ENCODE measurements at places on chromosomes 6 and 20.

- no peak for DNase-seq
Measured at GRCh38 chr20:44039147-44039546, 124.5 kb downstream of the TOX2 start.

DNA sequence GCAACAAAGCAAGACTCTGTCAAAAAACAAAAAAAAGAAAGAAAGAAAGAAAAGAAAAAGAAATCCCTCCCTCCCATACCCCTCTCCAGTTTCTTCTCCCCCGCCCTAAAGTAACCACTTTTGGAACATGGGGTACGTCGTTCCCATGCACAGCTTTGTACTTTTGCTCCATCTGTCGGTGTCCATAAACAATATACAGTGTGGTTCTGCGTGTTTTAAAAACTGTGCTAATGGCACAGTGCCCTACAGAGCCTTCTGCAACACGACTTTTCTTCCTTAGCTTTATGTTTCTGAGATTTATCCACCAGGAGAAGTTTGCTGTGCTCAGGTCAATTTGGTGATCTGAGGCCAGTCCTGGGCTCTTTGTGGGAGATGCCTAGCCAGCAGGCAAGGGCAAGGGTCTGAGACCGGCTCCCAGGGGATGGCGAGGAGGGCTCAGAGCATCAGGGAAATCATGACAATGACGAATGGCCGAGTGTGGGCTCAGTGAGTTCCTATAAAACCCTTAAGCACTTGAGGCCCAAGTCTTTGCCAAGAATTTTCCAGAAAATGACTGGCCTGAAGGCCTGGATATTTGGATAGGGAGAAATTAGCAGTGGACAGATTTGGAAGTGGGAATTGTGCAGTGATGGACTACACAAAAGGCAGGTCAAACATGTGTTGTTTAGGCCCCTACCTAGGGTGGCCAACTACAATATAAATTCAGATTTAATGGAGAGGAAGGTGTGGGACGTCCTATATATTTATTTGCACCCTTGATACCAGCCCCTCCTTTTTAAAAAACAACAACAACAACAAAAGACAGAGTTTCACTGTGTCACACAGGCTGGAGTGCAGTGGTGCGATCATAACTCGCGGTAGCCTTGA is 1.9 kb upstream of the BCAS4 start:
- no peak for DNase-seq

GRCh38 chr20:41247523-41248367 is 69.8 kb downstream of the ZHX3 start:
- no peak for DNase-seq

- DNase-seq, result no peak
Measured at GRCh38 chr6:154070657-154071056, 31.6 kb downstream of the OPRM1 start.

DNA sequence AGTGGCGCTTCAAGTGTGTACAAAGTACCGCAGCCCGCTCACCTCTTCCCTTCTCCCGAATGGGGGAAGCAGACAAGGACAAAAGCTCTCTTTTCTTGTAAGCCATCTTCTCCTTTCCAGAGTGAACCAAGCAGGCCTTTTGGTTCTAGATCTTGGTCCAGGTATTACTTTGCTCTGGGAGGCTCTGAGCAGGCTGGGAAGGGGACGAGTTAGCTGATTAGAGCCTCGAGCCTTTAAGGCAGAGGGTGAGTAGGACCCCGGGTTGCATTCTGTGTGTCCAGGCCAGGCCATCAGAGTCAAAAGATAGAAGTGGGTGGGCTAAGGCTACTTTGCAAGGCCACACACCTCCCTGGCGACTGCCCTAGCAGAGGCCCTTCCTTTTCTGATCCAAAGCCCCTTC is 57.6 kb downstream of the GTF2H5 start:
- DNase-seq, result no peak

GRCh38 chr6:159305804-159306537 is 136.8 kb downstream of the FNDC1 start:
- no peak for DNase-seq

DNA sequence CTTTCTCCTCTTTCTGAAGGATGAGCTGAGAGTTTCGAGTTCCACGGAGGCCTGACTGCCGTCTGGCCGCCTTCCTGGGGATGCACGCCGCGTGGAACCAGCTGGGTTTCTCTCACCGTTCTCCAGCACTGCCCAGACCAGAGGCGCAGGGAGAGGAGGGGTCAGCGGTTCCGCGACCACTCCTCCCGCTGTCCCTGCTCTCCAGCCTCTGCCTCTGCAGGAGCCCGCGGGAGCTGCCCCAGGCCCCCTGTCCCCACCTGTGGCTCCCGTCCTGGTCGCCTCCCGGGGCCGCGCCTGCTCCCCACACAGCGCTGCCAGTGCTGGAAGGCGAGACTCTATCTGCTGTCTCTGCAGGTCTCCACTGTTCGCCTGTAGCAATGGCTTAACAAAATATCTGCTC is 106.8 kb upstream of the AFDN start:
- DNase-seq, result no peak

GRCh38 chr6:129211626-129212025 is 328.7 kb downstream of the LAMA2 start:
- DNase-seq, result no peak
